DND-41 (cell line): ENCODE measurements at places on chromosomes 16 and 17.

GRCh38 chr17:64505340-64506200 lies 519 bp downstream of the DDX5 start:
- DNase-seq: peak; percentile 88

DNA sequence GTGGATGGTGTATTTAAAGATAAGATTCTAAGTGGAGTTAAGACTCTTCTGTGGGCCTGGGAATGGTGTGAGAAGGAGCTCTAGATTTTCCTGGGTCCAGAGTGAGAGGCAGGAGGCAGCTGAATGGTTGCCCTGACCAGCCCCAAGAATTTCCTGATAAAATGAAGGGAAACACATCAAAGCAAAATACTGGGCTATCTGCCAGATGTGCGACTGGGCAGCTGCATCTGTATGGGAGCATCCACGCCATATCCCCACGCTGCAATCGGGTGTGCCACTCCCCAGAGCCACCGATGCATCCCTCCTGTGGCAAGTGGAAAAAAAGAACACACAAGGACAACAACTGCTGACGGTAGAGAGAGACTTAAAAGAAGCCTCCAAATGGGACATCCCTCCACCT lies 84.3 kb upstream of the COX10 start:
- no peak for DNase-seq

DNA sequence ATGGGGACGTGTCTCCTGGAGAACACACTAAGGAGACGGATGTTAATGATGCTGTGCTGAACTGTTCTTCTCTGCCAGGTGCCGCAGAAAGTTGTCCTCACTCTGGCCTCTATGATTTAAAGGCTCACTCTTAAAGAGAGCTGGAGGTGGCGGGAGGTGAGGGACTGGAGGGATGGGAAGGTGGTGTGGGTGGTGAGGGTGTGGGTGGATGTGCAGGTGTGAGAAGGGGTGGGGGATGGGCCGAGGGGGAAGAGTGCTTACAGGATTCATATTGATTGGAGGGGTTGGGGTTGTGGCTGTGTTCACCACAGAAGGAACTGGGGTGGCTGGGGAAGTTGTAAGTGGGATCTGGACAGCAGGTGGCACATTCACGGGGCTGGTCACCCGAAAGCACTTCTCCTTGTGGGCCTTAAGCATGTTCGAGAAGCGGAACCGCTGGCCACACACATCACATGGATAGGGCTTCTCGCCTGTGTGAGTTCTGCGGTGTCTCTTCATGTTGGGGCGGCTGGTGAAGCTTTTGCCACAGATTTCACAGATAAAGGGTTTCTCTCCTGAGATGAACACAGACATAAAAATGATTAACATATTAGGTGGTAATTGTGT lies 63.6 kb downstream of the ZNF652 start:
- DNase-seq: no peak

DNA sequence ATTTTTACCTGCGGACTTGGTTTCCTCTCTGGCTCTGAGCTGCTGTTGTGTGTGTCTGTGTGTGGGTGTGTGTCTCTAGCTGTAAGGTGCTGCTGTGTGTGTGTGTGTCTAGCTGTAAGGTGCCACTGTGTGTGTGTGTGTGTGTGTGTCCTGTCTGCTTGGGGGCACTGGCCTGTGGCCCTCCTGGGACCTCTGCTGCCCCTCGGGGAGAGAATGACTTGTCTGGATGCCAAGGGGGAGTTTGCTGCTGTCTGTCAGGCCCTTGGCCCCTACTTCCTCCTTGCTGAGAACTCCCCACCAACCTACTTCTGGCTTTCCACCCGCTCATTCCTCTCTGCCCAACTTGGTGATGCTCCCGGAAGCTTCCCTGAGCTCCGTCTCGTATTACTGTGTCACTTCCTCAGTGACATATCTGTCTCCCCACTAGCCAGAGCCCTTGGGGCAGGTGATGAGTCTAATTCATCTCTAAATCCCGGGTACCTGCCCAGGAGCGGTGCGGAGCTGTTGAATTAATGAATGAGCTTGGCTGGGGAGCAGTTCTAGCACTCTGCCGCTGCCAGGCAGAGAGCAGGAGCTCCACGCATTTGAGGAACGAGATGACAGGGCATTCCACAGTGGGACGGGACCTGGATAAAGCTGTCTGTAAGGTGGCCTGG lies 3.5 kb upstream of the LASP1NB start:
- no peak for DNase-seq

DNA sequence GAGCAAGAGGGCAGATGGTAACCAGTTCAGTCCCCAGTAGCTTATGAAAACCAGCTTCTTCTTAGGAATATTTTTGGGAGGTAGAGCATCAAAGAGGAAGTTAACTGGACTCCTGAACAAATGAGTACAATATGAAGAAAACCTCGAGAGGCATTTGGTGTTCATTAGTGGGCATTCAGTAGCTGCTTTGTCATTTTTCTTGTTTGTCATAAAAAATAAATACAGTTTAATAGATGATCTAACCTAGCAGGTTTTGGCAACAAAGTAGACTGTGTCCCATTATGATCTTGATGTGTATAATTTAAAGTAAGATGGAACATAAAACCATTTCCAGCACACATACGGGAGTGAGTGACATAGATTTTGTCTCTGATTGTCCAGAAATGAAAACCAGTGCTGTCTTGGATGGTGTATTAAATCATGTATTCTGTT lies 173.1 kb downstream of the HS3ST3A1 start:
- DNase-seq: no peak

DNA sequence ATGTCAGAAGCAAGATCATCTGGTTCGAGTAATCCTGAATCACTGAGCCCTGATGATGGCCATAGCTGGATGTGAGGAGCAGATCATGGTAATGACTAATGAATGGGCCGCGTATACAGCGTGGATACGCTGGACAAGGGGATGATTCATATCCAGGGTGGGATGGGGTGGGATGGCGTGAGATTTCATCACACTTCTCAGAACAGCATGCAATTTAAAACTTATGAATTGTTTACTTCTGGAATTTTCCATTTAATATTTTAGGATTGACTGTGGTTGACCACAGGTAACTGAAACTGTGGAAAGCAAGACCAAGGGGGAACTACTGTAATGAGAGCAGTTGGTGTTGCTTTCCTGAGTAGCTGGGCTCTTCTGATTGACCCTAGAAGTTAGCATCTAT lies 225.5 kb downstream of the STX8 start:
- no peak for DNase-seq

GRCh38 chr16:5903153-5903552 lies 805.6 kb upstream of the EEF2KMT start:
- no peak for DNase-seq

DNA sequence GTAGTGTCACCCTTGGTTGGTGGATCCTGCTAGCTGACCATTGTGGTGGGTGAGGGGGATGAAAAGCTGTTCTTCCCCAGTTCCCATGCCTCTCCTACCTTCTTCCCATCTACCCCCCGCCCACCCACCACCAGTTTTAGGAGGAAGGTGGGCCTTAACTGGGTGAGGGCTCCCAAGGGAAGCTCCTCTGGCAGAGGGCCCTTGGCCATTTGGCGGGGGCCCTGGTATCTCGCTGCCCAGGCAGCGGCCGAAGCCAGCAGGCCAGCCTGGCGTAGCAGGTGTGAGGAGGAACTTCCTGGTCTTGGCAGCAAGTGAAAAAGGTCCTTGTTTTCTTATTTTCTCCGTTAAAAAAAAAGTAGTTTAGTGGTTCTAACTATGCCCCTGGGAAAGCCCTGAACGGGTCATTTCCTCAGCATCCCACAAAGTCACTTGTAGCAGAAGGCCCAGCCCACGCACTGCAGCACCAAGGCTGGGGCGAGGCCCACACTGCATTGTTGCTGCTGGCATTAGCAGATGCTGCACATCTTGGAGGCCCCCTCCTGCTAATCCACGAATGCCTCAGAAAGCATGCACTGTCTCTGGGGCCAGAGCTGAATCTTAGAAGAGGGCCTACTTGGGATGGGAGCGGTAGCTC lies 72.5 kb downstream of the MPRIP start:
- DNase-seq: no peak

DNA sequence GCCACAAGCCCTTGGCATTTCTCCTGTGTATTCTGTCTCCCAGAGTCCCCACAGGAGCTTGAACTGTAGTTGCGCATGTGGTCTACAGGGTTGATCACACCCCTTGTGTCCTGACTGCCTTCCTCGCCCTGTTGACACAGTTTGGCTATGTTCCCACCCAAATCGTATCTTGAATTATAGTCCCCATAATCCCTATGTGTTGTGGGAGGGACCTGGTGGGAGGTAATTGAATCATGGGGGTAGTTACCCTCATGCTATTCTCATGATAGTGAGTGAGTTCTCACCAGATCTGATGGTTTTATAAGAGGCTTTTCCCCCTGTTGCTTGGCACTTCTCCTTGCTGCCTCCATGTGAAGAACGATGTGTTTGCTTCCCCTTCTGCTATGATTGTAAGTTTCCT lies 21.2 kb downstream of the ADAD2 start:
- DNase-seq: no peak

- DNase-seq: no peak
Observed at GRCh38 chr16:19266774-19267173, 18.8 kb upstream of the CLEC19A start.

DNA sequence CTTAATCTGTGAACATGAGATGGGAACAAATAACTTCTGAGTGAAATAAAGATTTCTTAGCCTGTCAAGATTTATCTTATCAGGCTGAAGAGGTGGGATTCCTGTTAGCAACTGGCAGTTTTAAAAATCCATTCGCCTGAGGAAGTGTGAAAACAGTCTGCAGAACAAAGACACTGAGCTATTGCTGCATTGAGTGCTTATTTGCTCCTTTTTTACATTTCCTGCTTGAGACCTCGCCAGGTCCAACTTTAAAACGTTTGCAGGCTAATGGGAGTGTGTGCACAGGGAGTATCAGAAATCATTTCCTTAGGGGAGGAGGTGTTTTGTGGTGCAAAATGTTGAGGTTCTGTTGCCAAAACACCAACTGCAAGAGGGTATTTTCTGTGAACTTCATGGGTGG lies 957.8 kb upstream of the RBFOX1 start:
- DNase-seq: no peak

- peak; percentile 27 for DNase-seq
Observed at GRCh38 chr17:17609121-17609520, 17.6 kb upstream of the PEMT start.

GRCh38 chr17:42407289-42407836 lies 15.7 kb downstream of the CAVIN1 start:
- DNase-seq: peak; percentile 45

DNA sequence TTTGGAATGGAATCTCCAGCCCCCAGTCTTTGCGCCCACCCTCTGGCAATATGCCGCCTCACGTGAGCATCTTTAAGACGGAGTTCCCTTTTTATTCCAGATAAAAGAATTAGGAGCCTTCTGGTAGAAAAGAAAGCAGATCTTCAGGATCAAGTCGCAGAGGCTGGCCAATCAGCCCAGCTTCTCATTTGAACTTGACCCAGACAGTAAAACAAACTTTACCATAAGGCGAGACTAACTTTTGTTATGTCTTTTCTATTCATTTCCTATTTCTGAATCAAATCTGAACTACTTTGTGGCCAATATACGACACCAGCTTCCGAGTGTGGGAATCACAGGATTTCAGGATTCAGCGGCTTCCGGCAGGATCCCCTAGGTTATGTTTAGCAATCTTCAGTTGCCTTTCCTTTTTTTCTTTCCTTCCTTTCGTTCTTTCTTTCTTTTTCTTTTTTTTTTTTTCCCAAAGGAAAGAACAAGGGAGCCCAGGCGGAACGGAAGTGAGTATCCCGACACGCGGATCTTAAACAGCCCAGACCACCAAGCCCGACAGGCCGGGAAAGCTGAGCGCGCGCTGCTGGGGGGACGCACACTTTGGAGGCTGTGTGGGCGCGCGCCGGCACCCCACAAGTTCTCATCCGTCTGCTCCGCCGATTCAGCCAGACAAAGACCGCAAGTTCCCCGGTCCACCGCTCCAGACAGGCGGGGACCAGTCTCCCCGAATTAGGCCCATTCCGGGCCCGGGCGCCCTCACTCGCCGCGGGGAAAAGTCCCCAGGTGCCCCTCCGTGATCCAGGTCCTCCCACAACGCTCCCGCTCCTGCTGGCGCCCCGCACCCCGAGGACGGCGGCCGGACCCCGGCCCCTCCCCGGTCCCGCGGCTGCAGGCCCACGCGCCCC lies 633 bp downstream of the TBC1D16 start:
- peak; percentile 47 for DNase-seq

DNA sequence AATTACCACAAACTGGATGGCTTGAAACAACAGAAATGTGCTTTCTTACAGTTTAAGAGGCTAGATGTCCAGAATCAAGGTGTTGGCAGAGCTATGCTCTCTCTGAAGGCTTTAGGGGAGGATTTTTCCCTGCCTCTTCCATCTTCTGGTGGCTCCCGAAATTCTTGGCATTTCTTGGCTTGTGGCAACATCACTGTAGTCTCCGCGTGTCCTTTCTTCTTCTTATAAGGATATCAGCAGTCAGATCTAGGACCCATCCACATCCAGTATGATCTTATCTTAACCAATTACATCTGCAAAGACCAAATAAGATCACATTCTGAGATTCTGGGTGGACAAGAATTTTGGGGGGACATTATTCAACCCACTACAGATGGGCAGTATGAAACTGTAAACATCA lies 119.2 kb upstream of the PMFBP1 start:
- DNase-seq: no peak

DNA sequence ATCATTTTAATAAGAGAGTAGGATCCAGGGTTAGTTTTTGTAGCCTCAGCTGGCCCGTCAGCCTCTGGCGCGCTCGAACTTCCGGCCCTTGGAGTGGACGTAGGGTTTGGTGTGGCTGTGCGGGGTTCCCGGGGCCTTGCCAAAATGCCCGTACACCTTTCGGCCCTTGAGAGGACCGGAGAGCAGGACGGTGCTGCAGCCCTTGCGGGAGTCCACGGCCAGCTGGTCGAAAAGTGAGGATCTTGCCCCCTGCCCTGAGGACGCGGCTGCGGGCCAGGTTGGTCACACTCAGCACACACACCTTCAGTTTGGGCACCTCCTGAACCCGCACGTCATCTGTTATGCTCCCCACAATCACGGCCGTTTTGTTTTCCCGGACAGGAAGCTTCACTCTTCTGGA lies 42.2 kb upstream of the CNTNAP4 start:
- DNase-seq: no peak

DNA sequence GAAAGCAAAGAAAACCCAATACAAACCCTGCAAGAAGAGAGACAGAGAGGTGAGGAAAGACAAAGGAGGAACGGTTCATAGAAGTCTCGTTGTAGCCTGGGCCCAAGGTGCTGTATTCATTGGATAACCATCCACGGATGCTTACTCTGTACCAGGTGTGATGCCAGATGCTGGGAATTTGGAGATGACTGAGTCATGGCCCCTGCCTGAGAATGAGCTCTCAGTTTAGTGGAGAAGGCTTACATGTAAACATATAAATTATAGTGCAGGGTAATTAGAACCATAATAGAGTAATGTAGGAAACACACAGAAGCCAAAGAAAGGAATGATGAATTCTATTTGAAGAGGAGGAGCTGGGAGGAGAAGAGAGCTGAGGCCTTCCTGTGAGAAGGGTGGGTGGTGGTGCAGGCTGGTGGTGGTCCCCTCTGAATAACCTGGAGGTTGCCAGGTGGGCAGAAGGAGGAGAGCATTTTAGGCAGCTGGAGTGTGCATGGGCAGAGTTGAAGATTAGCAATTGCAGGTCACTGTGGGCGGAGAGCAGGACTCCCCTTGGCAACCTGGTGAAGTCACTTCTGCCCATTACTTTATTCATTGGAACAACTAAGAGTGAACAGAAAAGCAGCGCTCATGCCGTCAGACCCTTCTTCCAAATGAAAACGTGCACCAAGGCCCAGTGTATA lies 7.7 kb upstream of the ZG16 start:
- no peak for DNase-seq

GRCh38 chr16:68954911-68955635 lies 111.7 kb downstream of the TANGO6 start:
- DNase-seq: no peak

- DNase-seq: no peak
Observed at GRCh38 chr17:6429266-6429665, 5.7 kb downstream of the AIPL1 start.
